ENCODE measurements at places on chromosomes 6 and 20. TPM values are rescaled to one million over a fixed set of nuclear protein-coding genes. Genes with fewer than 3 reads are reported as not detected.

Gene ISM1
- total RNA-seq = not detected

Gene PTPRK
- total RNA-seq = 142 TPM

Gene CLDN20
- total RNA-seq = not detected

Gene RPS6KA2
- total RNA-seq = 156 TPM

All from vein endothelial cell (primary cell).